ENCODE measurements at places on chromosomes 5 and 9.

- DNase-seq: peak; percentile 23
- H3K4me3 ChIP-seq: no peak overlapping the region
- H3K27ac ChIP-seq: no peak overlapping the region
- H3K4me1 ChIP-seq: peaks cover 5% of the 10 kb centered on the region
- peaks cover 29% of the 10 kb centered on the region for H3K27me3 ChIP-seq
Observed at GRCh38 chr5:35954175-35954574, 15.8 kb upstream of the CAPSL start.

DNA sequence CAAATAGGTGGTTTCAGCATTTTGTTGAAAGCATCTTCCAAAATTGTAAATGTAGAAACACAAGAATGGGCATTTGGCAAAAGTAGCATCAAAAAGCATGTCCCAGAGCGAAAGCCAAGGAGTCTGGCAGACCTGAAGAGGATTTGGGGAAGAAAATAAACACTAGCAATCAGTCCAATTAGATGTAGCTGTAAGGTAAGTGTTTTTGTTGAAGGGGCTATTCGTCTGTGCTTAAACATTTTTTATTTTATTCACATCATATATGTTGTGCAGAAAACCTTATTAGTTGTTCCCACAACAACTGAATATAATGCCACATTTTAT lies 954.1 kb upstream of the COX7C start:
- H3K4me3 ChIP-seq: no peak overlapping the region
- no peaks in the 10 kb centered on the region for H3K4me1 ChIP-seq
- no peak overlapping the region for H3K27ac ChIP-seq
- H3K36me3 ChIP-seq: no peaks in the 10 kb centered on the region

GRCh38 chr9:28092981-28093936 lies 520.0 kb upstream of the C9orf72 start:
- H3K27me3 ChIP-seq: no peaks in the 10 kb centered on the region
- H3K36me3 ChIP-seq: no peaks in the 10 kb centered on the region
- no peak overlapping the region for H3K4me3 ChIP-seq

- DNase-seq: no peak
- H3K36me3 ChIP-seq: peaks cover 20% of the 10 kb centered on the region
- H3K27ac ChIP-seq: no peak overlapping the region
- H3K27me3 ChIP-seq: no peaks in the 10 kb centered on the region
- peak overlapping the region; percentile 91 for H3K4me3 ChIP-seq
Observed at GRCh38 chr9:34610434-34611206, 1.3 kb downstream of the RPP25L start.

DNA sequence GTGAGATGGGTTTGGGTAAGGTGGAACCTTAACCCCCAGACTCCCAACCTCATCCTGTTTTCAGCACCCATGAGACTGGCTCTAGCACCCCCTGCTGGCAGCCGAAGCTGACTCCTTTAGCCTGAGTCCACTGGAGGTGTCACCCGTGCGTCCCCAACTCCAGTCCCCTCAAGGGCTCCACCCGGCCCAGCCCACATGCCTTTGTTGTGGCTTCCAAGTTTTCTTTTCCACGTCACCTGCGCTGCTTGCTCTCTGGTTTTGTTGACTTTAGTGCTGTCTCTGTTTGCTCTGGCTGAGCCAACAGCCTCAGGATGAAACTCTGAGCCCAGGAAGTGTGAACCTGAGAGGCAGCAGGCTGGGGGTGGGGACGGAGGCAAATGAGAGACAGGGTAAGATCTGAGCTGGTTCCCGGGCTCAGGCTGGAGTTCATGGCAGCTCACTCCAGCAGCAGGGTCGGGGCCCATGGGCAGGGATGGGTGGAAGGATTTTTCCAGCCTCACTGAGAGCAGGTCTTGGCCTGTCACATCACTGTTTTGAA lies 13.2 kb upstream of the AQP7 start:
- peaks cover 69% of the 10 kb centered on the region for H3K4me1 ChIP-seq
- peaks cover 2% of the 10 kb centered on the region for H3K36me3 ChIP-seq
- peaks cover 15% of the 10 kb centered on the region for H3K27me3 ChIP-seq
- DNase-seq: peak; percentile 99
- H3K27ac ChIP-seq: peak overlapping the region; percentile 98

DNA sequence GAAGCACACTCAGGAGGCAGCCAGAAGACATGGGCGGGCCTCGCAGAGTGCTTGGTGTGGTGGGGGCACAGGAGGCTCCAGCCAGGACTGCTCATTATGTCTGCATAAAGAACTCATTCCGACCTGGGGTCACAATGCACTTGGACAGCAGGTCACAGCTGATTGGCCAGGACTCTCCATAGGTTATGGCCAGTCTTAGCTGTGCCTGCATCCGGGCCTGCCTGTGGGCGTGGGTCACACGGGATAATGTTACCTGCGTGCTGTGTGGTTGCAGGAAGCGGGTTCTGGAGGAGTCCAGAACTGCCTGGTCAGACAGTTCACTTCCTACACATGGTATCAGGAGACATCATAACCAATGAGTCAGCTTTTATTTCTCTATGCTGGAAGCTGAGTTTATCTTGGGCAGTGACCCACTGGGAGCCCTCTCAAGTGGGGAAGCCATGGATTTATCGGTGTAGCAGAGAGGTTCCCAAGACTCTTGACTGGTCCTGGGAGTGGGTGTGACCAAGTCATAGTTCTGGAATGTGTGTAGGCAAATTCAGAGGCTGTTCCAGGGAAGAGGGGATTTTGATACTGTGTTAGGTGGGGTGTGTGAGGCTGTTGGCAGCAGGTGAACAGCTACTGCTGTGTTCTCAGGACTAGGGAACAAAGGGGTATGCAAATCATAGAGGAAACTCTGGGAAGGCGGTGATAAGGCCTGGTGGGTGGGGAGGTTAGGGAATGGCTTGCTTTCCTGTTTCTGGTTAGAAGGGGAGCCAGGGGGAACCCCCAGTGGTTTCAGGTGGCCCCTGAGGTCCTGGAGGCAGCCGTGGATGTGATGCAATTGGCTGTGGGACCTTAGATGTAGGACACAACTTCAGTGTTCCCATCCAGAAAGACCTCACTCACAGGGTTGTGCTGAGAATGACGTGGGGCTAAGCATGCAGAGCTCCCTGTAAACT lies 51.3 kb downstream of the ARHGEF37 start:
- H3K4me3 ChIP-seq: no peak overlapping the region
- no peaks in the 10 kb centered on the region for H3K4me1 ChIP-seq
- DNase-seq: no peak
- H3K27me3 ChIP-seq: peaks cover 7% of the 10 kb centered on the region
- no peak overlapping the region for H3K27ac ChIP-seq

DNA sequence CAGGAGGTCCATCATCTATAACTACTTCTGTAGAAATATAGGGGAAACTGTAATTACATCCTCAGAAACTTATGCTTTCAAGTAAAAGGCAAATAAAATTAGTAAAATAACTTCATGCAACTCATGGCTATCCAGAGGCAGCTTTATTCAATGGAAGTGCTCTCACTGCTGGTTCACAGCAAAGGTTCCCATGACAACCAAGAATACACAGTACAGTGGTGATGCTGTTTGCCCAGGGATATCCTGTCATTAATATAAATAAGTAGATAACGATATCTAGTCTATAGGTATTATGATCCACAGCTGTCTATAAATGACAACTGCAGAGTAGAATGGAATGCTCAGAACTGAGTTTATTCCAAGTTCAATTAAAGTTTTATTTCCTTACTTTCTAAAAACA lies 390.3 kb downstream of the PDE4D start:
- H3K27ac ChIP-seq: no peak overlapping the region
- H3K4me3 ChIP-seq: no peak overlapping the region
- no peaks in the 10 kb centered on the region for H3K4me1 ChIP-seq

DNA sequence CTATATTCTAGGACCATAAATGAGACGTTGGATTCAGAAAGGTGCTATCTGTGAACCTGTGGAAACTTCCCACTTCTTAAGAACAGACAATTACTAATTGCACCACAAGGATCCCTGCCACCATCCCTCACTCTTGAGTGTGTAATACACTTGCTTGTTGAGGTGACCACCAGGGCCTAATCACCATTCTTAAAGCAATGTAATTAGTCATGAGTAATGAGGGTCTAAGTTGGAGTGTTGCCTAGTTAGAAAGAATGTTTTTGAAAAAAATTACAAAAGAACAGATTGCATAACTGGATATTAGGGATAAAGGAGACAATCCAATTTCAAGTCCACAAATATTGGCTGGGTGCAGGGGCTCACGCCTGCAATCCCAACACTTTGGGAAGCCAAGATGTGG lies 56.9 kb upstream of the TRIO start:
- no peak for DNase-seq
- H3K27ac ChIP-seq: no peak overlapping the region
- H3K36me3 ChIP-seq: no peaks in the 10 kb centered on the region

DNA sequence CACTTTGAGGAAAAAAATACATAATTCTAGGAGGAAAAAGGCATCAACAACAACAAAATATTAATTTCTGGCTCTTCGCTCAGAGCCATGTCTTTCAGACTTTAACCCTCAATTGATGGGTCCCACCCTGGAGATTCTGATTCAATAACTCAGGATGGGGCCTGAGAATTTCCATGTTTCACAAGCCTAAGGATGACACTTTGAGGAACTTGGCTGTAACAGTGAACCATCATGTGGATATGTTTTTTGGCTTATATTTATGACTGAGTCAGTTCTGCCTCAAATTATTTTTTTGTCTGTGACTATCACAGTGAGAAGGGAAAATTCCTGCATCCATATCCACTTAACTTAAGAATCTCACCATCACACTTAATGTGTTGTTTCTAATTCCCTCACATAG lies 504.6 kb downstream of the RASEF start:
- no peaks in the 10 kb centered on the region for H3K27me3 ChIP-seq
- H3K4me3 ChIP-seq: no peak overlapping the region
- no peaks in the 10 kb centered on the region for H3K4me1 ChIP-seq

- DNase-seq: peak; percentile 61
- peaks cover 24% of the 10 kb centered on the region for H3K4me1 ChIP-seq
- H3K27me3 ChIP-seq: peaks cover 94% of the 10 kb centered on the region
- no peaks in the 10 kb centered on the region for H3K36me3 ChIP-seq
Observed at GRCh38 chr9:88534456-88535225, at the start of gene NXNL2. Gene NXNL2 (plus strand): TSS chr9:88535178. CDS start chr9:88535435, 257 bp downstream.

- no peak overlapping the region for H3K4me3 ChIP-seq
- no peak overlapping the region for H3K27ac ChIP-seq
- H3K4me1 ChIP-seq: no peaks in the 10 kb centered on the region
- DNase-seq: no peak
- no peaks in the 10 kb centered on the region for H3K27me3 ChIP-seq
Observed at GRCh38 chr9:23361096-23361495, 464.9 kb downstream of the ELAVL2 start.

DNA sequence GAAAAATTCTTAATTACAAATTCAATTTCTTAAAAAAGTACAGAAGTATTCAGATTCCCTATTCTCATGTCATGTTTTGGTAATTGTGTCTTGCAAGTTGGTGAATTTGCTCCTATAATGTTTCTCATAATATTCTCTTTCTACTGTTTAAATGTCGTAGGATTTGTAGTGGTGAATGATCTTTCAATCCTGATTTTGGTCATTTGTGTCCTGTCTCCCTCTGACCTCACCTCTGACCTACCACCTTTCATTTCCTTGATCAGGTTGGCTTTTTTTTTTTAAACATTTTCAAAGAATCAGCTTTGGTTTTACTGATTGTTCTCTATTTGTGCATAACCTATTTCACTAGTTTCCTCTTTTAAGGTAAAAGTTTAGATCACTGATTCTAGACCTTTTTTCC lies 102.6 kb downstream of the AUH start:
- DNase-seq: no peak
- H3K27me3 ChIP-seq: no peaks in the 10 kb centered on the region
- no peak overlapping the region for H3K4me3 ChIP-seq
- no peak overlapping the region for H3K27ac ChIP-seq
- H3K36me3 ChIP-seq: peaks cover 14% of the 10 kb centered on the region
- H3K4me1 ChIP-seq: peaks cover 7% of the 10 kb centered on the region

DNA sequence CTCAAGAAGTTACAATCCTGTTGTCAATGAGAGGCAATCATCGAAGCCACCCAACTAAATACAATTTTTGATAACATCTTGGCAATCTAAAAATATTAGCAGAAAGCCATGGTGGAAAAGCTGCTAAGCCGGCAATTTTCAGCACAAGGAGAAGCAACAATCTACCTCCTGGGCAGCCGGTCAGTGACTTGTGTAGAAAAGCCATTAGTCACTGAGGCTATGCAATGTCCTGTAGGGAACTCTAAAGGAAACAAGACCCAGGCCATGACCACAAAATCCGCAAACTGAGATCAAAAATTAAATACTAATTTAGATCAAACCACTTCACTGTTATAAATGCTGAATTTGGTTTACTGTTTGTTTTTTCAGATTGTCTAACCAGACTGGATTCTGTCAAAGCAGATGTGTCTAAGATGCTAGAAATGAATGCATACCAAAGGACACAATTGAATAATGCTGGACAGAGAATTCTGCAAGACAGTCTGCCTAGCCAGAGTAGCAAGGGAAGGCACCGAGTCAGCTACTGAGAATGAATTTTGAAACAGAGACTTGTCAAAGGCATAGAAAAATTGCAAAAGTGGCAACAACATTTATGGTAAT lies 384.8 kb downstream of the PRELID2 start:
- no peak for DNase-seq
- no peaks in the 10 kb centered on the region for H3K36me3 ChIP-seq
- H3K27me3 ChIP-seq: no peaks in the 10 kb centered on the region
- H3K27ac ChIP-seq: no peak overlapping the region
- H3K4me3 ChIP-seq: no peak overlapping the region

DNA sequence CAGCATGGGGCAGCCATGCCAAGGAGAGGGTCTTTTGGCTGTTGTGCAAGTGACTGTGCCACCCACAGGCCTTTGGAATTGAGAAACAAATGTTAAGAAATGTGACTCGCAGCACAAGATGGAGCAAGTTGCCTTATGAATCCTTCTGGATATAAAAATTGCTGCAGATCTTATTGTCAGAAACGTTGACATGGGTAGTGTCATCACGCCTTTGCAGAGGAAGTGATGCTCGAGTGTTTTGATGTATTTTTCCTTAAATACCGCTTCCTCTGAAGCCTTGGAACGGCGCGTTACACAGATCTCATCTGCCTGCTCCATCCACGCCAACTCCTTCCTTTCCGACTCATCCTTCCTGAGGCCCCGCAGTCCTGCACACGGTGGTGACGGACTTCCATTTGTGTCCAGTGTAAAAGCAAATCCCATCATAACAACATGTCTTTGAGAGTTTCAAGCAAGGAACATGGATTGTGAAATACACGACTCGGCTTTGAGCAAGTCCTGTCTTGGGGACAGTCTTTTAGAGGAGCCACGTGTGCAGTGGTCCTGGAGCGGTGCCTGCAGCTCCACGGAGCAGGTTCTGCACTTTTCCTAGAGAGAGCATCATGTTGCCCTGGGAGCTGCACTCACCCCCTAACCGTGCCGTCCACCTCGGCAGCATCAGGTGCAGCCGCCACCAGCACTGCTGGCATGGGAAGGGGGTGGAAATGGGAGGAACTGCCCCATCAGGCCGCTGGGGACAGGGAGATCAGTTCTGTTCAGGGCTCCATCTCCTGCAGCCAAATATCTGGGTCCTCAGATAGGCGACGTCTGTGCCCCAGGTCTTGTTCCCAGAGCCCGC lies 15.1 kb downstream of the ROPN1L start:
- no peak for DNase-seq
- H3K36me3 ChIP-seq: no peaks in the 10 kb centered on the region
- H3K27ac ChIP-seq: no peak overlapping the region
- H3K27me3 ChIP-seq: peaks cover 9% of the 10 kb centered on the region

GRCh38 chr5:122201365-122201764 lies 72.0 kb downstream of the ZNF474 start:
- no peaks in the 10 kb centered on the region for H3K27me3 ChIP-seq
- H3K27ac ChIP-seq: no peak overlapping the region
- no peak overlapping the region for H3K4me3 ChIP-seq
- no peak for DNase-seq
- no peaks in the 10 kb centered on the region for H3K36me3 ChIP-seq

GRCh38 chr9:127130661-127131538 lies 8.5 kb upstream of the ANGPTL2 start:
- H3K36me3 ChIP-seq: no peaks in the 10 kb centered on the region
- no peak overlapping the region for H3K4me3 ChIP-seq
- no peaks in the 10 kb centered on the region for H3K4me1 ChIP-seq

All from activated naive CD4-positive, alpha-beta T cell treated with anti-CD3 and anti-CD28 coated beads, Interleukin-2, amount 10 ng/mL, durations not matched to agents 7 days and 5 days (primary cell).